ENCODE measurements at places on chromosomes 4 and X. TPM values are rescaled to one million over a fixed set of nuclear protein-coding genes. Genes with fewer than 3 reads are reported as not detected.

SPANXA1 gene
- total RNA-seq, result not detected

EIF2S3 gene
- 336 TPM for total RNA-seq

HS3ST1 gene
- total RNA-seq, result not detected

UGT8 gene
- total RNA-seq, result not detected

ABCG2 gene
- 0.39 TPM for total RNA-seq

BEND4 gene
- not detected for total RNA-seq

PPP1R2C gene
- not detected for total RNA-seq

SYNPO2 gene
- total RNA-seq, result 10.3 TPM

CNKSR2 gene
- 0.98 TPM for total RNA-seq

UGT2B10 gene
- not detected for total RNA-seq

GPR50 gene
- total RNA-seq, result not detected

LPAR4 gene
- under 0.01 TPM for total RNA-seq

CCSER1 gene
- not detected for total RNA-seq

XAGE2 gene
- not detected for total RNA-seq

MGST2 gene
- 4.8 TPM for total RNA-seq

PFKFB1 gene
- not detected for total RNA-seq

CFP gene
- 0.37 TPM for total RNA-seq

CLGN gene
- 0.98 TPM for total RNA-seq

NUP62CL gene
- total RNA-seq, result 0.37 TPM

GPR143 gene
- total RNA-seq, result not detected

MAGEE2 gene
- not detected for total RNA-seq

MAGEB2 gene
- not detected for total RNA-seq

TMEM271 gene
- total RNA-seq, result not detected

FAM47E gene
- not detected for total RNA-seq

GPM6B gene
- total RNA-seq, result 40.8 TPM

PRMT9 gene
- total RNA-seq, result 8.5 TPM

SPANXN4 gene
- total RNA-seq, result not detected

ADH1A gene
- not detected for total RNA-seq

HTRA3 gene
- 2.3 TPM for total RNA-seq

SPINK2 gene
- not detected for total RNA-seq

CHRNA9 gene
- total RNA-seq, result not detected

BGN gene
- 11.4 TPM for total RNA-seq

AFP gene
- not detected for total RNA-seq

RAB40AL gene
- 0.78 TPM for total RNA-seq

ETNPPL gene
- total RNA-seq, result not detected

FGF2 gene
- total RNA-seq, result 17.8 TPM

IGSF1 gene
- total RNA-seq, result under 0.01 TPM

SMR3B gene
- not detected for total RNA-seq

FMR1 gene
- total RNA-seq, result 23.1 TPM

NDUFA1 gene
- 51.1 TPM for total RNA-seq

Measured in subcutaneous preadipocyte (primary cell).